Stimulated activated CD4-positive, alpha-beta T cell treated with anti-CD3 and anti-CD28 coated beads, TNF-alpha, amount 100 ng/mL, for 24 hours (primary cell): ENCODE measurements at places on chromosomes 12 and 14.

GRCh38 chr14:45251912-45252311, 1.1 kb downstream of the MIS18BP1 start:
- no peak for DNase-seq

- DNase-seq: no peak
Observed at GRCh38 chr12:52204931-52205505, 13.2 kb upstream of the KRT80 start.

- DNase-seq: no peak
Observed at GRCh38 chr14:19902409-19902808, 18.0 kb upstream of the OR4K5 start.

- no peak for DNase-seq
Observed at GRCh38 chr12:123055281-123055766, 74.8 kb downstream of the ARL6IP4 start.

GRCh38 chr14:53354336-53354735, 201.2 kb upstream of the DDHD1 start:
- no peak for DNase-seq

- no peak for DNase-seq
Observed at GRCh38 chr12:109863847-109864712, 16.3 kb downstream of the GLTP start.

DNA sequence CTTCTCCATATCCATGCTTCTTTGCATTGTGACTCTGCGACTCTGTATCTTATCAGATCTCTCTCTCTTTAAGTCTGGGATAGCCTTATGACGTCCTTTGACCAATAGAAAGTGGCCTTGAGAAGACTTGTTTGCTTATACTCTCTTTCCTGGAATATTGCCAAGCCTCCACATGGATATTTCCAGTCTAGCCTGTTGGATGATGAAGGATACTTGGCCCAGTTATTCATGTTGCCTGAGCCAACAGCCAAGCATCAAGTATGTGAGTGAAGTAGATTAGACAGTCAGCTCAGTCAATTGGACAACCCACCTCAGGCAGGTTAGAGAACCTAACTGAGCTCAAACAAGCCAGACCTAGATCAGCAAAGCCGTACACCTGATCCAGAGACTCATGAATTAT, 864.2 kb upstream of the MGAT4C start:
- DNase-seq: no peak

DNA sequence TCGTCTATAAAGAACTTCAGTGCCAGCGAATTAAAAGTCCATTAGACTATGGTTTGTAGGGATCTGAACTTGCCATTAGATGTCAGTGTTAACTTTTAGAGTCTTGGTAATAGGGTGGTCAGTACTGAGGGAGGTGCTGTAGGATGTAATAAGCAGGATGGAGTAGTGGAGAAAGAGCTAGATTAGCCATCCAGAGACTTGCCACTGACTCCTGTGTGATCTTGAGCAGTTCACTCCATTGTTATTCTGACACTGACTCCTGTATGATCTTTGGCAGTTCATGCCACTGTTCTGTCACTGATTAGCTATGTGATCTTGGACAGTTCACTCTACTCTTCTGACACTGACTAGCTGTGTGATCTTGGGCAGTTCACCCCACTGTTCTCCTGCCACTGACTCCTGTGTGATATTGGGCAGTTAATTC, 133.6 kb downstream of the TTLL5 start:
- no peak for DNase-seq

- DNase-seq: no peak
Observed at GRCh38 chr12:112879191-112879705, 27.5 kb upstream of the OAS1 start.

DNA sequence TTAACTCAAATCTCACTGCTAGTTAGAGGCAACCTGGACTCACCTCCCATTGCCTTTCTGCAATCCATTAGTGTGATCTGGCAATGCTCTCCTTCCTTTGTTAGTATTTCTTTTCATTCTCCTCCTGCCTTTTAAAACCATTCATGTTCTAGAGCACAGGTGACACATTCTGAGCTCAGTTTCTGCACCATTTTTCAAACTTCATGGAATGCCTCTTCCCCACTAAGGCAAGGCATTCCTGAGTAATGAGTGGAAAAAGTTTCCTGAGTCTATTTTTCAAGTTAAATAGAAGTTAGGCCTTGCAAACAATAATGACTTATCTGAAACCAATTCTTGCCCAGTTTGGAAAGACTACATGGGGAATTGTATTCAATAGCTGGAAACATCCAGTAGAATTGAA, 1001.8 kb downstream of the BCL11B start:
- no peak for DNase-seq

- DNase-seq: peak; percentile 52
Observed at GRCh38 chr12:42482748-42483520, 106.6 kb downstream of the PRICKLE1 start.

GRCh38 chr12:89663577-89664357, 44.9 kb downstream of the ATP2B1 start:
- no peak for DNase-seq

DNA sequence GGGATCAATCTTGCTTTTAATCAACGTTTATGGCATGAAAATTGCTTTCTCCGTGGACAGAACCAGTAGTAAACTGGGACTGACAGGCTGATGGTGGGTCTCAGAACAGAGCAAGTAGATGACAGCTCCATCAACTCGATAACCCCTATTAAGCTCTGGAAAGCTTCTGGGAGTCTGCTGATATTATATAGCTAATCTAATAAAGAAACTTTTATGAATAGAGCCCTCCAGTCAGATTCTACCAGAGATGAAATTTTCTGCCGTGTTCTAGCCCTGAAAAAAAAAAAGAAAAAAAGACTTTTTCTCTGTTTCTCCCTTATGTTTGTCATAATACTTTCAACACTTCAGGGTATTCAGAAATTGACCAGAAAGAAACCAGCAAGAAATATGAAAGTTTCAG, 171.6 kb downstream of the APAF1 start:
- no peak for DNase-seq

DNA sequence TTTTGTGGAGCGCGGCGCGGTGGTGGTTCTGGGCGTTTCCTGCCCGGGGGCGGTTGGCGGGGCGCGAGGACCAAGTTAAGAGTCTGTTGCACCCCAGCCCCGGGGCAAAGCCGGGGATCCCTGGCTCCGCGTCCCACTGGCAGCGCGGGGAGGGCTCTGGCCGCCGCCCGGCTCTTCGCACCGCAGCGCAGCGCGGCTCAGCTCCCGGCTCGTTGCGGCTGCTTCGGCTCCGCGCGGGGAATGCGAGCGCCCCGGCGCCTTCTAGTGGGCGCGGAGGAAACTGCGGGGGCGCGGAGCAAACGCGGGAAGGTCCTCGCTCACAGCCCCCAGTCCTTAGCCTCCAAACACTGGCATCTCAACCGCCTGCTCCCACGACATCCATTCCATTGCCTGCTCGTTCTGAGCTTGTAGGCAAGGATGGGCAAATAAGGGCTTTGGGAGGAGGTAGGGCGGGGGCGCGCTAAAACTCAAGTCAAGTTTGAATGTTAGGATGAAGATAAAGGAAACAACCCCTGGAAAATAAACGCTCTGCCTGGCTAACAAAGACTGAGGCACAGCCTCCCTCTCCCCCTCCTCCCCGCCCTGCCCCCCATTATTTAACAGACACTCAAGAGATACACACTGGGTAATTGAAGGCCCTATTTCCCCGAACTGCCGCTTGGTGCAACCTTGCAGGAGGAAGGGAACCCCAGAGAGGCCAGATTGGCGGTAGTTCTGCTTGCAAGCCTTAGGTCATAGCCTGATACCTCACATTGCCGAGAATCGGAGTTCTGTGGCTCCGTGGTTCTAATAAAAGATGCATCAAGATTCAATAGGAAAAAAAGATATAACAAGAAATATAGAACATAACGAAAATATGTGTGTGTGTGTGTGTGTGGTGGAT, at the start of gene B4GALNT1:
Gene B4GALNT1, minus strand, starts transcription at position 244 of the 883 bp plus-strand sequence. CDS start 1,069 bp downstream, outside the sequence.
- peak; percentile 67 for DNase-seq

GRCh38 chr12:85484387-85484786, 204.4 kb downstream of the ALX1 start:
- DNase-seq: no peak

- no peak for DNase-seq
Observed at GRCh38 chr12:20210621-20211215, 157.6 kb upstream of the PDE3A start.

- DNase-seq: no peak
Observed at GRCh38 chr12:84290168-84290567, 622.4 kb downstream of the SLC6A15 start.

GRCh38 chr14:106276326-106277267, 750.2 kb downstream of the TMEM121 start:
- DNase-seq: no peak

GRCh38 chr12:129079719-129080118, 226.4 kb downstream of the GLT1D1 start:
- DNase-seq: no peak

GRCh38 chr12:31589904-31590641, 863 bp downstream of the DENND5B start:
- DNase-seq: peak; percentile 19

DNA sequence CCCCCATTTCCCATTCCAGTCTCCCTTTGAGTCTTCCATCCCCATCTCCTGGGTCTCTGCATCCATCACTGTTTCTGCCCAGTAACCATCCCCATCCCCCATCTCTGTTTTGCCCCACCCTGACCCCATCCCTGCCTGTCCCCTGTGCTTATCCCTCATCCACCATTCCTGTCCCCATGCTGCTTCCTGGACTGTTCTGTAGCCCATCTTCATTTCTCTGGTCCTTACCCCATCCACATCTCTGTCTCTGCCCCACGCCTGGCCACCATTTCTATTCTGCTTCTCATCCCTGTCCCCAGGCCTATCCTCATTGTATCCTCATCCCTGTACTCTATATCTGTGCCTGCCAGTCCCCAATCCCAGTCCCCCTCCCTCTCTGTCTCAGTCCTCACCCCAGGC, 4.2 kb downstream of the NXPH4 start:
- DNase-seq: no peak

- no peak for DNase-seq
Observed at GRCh38 chr12:123140676-123141614, 9.9 kb downstream of the PITPNM2 start.

DNA sequence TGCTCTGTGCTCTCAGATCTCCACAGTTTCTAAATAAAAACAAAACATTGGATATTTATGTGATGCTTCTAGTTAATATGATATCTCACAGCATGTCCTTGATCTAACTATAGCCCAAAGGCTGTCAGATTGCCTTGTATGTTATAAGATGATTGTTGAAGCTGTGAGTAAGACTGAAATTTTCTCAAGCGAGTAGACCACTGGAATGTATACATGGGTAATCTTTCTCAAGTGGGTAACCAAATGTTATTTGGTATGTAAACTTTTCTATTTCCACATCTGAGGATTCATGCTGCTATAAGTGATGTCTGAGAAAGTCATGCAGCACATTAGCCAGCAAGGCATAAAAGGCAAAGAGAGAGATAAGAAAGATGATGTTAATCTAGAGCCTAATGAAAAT, 886.7 kb downstream of the NRXN3 start:
- no peak for DNase-seq

DNA sequence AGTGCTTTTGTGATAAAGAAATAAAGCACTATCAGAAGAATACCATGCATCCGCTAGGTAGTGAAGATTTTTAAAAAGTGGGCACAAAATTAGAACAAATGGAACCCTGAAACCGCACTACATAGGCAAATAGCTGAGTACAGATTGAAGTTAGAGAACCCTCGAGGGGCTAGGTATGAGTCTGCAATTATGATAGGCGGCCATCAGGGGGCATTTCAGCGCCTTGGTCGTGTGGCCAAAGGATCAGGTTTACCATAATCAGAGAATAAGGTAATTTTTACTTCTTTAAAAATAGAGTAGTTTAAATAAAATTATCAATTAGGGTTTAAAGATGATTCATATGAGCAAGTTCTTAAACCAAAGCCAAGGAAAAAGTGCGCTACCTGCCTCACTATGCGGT, 129.8 kb downstream of the TMX1 start:
- no peak for DNase-seq

DNA sequence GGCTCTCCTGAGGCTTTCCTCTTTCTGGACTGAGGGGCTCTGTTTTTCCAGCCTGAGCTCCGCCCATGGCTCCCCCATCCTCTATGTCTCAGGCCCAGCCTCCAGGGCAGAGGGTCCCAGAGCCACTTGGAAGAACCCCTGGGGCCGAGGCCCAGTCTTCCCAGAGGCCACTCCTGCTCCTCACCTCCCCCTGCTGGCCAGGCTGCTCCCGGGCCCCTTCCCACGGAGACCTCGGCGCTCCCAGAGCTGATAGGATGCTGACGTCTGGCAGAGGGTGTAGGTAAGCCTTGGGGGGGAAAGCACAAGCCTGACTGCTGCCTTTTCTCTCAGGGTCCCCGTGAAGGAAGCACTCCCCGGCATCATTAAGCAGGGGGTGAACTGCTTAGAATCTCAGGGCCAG, 51.4 kb downstream of the ERH start:
- no peak for DNase-seq

DNA sequence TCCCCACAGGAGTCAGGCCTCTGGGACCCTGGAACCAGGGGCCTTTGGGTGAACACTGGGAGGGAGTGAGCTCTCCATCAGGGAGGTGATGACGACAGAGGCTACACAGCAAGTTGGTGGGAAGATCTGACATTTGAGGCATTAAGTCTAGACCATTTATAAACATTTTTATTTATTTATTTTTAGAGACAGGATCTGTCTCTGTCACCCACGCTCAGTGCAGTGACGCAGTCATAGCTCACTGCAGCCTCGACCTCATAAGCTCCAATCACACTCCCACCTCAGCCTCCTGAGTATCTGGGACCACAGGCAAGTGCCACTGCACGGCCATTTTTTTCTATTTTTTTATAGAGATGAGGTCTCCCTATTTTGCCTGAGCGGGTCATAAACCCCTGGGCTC, 53.6 kb downstream of the TEAD4 start:
- DNase-seq: no peak

GRCh38 chr12:47997321-47997720, 7.0 kb downstream of the COL2A1 start:
- no peak for DNase-seq

DNA sequence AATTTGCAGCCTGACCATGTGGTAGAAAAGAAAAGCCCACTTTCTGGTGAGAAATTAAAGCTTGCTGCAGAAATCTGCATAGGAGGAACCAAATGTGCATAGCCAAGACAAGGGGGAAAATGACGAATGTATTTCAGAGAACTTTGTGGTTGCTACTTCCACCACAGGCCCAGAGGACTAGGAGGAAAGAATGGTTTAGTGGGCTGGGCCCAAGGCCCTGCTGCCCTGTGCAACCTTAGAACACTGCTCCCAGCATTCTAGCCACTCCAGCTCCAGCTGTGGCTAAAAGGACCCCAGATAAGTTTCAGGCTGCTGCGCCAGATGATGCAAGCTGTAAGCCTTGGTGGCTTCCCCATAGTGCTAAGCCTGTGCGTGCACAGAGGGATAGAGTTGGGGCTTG, 764.3 kb downstream of the SLC6A15 start:
- no peak for DNase-seq

DNA sequence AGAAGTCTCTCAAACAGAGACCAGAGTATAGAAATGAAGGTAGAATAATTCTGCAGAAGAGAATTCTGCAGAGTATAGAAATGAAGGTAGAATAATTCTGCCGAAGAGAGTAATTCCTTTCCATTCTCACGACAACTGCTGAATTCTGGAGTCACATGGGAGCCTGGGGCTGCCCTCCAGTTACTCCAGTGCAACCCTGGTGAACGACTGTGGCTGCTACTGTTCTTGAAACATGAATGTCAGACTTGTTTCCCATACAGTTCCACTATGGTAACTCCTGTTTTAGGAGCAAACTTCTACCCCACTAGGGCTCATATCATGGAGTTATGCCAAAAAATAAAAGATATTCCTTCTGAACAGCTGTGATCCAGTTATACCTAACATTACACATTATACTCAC, 164.4 kb downstream of the KICS2 start:
- DNase-seq: no peak
